ENCODE measurements at places on chromosomes 2 and 18. TPM values are rescaled to one million over a fixed set of nuclear protein-coding genes. Genes with fewer than 3 reads are reported as not detected.

MITD1 gene
- total RNA-seq, result 31.6 TPM

CD8B2 gene
- 0.37 TPM for total RNA-seq

PARD3B gene
- total RNA-seq, result 42.9 TPM

CYP26B1 gene
- 4.7 TPM for total RNA-seq

SLC19A3 gene
- total RNA-seq, result 1.4 TPM

ACVR1C gene
- total RNA-seq, result 0.37 TPM

NCKAP5 gene
- total RNA-seq, result 14.4 TPM

AQP12A gene
- not detected for total RNA-seq

NRP2 gene
- 101 TPM for total RNA-seq

PRADC1 gene
- 13.0 TPM for total RNA-seq

CHRNG gene
- 3.5 TPM for total RNA-seq

IL36B gene
- not detected for total RNA-seq

CENPA gene
- 6.1 TPM for total RNA-seq

NLRC4 gene
- total RNA-seq, result 1.7 TPM

- DNase-seq, result no peak
Measured at GRCh38 chr2:242004902-242005230, 135.3 kb downstream of the RTP5 start.

DNA sequence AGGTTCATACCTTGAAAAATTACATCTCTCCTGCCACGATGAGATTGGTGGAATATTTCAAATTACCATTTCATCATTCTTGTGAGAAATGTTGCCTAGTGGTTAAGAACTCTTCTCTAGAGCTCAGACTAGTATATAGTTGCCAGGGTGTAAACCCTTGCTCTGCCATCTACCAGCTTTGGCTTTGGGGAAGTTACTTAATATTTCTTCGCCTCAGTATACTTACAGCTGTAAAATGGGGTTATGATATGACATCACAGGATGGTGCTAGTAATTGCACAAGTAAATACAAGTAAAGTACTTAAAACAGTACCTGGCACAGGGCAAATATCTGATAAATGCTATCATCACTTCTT, 1.5 kb downstream of the SPOPL start:
- DNase-seq, result no peak

DNA sequence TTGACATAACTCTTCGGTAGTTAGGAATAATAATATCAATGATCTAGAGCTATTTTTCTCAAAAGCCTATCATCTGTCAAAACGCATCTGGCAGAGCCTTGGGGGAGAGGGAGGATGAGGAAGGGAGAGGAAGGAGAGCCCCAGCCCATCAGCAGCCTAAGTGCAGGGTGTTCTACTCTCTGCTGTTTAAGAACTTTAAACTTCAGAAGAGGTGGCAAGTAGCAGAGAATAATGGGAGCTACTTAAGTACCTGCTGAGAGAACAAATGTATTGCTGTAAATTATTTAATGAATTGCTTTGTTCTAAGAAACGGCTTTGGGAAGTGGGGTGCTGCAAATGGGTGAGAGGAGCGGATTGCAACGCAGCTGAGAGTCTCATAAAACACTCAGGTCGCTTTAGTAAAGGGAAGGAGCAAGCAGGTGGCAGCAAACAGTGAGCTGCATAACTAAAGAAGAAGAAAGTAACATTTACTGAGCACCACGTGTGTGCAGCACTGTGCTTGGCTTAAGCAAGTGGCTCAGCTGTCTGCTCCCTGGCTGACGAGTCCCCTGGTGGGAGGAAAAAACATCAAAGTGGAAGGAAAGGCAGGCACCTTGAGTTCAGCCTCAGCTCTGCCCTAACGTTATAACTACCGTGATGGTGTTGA, 26.3 kb upstream of the SH3RF3 start:
- no peak for DNase-seq

- DNase-seq, result no peak
Measured at GRCh38 chr2:62283147-62283546, 87.2 kb downstream of the B3GNT2 start.

GRCh38 chr2:71546275-71546638, 92.9 kb downstream of the DYSF start:
- no peak for DNase-seq

- DNase-seq, result no peak
Measured at GRCh38 chr18:70190529-70190928, 15.0 kb downstream of the RTTN start.

DNA sequence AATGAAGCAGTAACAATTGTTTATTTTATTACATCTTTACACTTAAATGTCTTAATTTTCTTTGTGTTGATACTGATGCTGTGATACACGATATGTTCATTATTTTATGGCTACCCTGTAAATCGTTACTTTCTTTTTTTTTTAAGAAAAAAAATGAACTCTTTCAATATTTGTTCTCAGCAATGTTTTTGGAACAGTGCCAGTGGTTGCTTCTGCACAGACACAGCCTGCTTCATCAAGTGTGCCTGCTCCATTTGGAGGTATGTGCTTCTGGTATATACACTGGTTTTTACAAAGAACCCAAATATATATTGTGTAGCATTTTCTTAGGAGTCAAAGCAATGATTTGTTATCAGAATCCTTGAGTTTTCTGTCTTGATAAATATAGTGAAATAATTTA, 62.2 kb upstream of the SCYGR2 start:
- DNase-seq, result no peak

DNA sequence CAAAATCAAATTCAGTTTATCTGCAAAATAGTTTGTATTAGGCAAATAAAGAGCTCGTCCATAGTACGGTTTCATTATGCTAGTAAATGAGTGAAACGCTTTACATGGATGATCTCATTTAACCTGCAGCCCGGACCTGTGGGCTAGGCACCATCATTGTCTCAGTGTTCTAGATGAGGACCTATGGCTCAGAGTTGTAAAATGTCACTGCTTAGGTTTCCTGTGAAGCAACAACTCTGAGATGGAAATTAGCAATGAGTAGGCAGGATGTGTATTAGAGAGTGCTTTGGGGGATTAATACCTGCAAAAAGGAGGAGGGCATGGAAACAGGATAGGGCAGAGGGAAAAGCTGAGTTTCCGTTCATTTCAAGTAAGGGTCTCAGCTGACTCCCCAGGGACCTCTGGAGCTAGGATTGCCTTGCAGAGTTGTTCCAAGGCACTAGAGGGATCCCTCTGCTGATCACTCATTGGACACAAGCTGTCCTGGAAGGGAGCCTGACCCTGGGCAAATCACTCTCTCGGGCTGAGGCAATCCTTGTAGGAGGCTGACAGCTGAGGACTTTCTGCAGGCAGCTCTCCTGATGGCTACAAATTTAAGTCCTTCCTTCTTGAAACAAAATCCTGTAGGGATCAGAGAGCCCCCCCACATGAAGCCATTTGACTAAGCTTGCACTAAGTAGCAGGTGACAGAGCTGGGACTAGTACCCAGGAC, 58.8 kb upstream of the SIX2 start:
- DNase-seq, result no peak

- no peak for DNase-seq
Measured at GRCh38 chr2:96102596-96103186, 13.7 kb downstream of the ADRA2B start.

- no peak for DNase-seq
Measured at GRCh38 chr2:106995556-106995955, 109.6 kb upstream of the ST6GAL2 start.

DNA sequence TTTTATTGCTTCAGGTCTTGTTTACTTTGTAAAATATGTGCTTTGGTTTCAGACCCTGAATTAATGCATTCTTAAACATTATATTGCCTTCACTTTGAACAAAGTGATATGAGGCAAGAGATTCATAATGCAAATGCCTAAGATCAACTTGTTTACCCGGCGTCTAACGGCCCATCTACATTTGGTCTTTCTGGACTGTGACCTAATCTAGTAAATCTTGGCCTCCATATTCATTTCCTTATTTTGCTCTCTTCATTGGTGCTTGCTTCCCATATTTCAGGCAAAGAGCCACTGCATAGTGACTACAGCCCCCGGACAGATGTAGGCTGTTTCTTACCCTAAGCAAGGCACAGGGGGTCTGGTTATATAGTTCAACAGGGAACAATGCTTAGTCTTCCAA, 53.0 kb upstream of the SLC39A10 start:
- DNase-seq, result no peak

DNA sequence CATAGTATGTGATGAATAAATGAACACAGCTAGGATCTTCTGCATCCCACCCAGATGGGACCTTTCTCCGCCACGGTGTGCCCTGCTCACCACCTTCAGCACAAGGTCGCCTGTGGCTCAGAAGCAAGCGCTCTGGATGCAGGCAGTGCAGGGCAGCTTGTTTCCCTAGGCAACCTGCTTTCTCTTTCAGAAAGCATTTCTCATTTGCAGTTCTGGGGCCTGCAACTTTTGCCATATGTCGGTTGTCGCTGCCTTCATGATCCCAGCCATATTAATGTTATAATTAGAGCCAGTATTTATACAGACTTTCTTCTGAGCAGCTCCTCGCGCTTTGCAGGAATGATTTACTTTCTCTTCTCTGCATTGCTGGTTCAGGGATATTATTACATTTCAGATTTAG, 692.8 kb downstream of the RNF144A start:
- DNase-seq, result no peak

GRCh38 chr18:26971409-26971808, 105.9 kb upstream of the AQP4 start:
- no peak for DNase-seq

DNA sequence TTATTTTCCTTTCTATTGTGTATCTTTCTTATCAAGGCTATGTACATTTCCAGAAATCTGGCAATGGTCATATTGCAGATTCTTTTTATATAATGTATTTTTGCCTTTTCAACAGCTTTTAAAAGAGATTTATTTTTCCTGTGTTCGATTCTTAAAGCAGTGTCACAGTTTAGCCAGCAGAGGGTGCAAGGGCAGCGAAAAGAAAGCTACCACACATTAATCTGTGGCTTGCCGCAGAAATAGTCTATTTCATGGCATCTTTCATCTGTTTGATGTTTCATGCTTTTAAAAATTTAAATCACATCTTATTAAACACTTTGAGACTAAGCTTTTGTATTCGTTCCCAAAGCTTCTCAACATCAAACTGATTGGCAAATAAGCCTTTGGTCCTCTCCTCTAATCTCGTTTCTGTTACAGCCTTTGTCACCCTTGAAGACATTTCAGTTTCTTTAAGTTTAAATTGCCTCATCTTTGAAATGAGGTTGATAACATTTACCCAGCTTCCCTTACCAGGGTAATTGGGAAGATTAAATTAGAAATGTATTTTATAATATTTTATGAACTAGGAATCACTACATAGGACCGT, 73.3 kb downstream of the PIK3C3 start:
- DNase-seq, result no peak

DNA sequence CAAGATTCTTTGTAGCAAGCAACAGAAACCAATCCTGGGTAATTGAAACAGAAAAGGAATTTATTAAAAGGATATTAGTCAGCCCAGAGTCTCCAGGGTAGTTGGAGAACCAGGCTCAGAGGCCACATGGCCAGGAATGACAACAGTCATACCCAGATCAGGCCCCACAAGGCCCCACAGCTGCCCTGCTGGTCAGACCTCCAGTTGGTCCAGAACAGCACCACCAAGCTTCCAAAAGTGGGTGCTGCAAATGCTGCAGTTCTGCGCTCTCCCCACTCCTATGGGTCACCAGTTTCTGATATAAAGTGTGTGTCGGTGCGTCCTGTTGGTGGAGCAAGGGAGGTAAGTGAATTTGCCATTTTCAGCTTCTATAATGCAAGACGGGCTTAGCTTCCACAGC, 29.9 kb downstream of the KLHL29 start:
- DNase-seq, result no peak

GRCh38 chr18:35592298-35592697, 10.8 kb downstream of the GALNT1 start:
- DNase-seq, result no peak

DNA sequence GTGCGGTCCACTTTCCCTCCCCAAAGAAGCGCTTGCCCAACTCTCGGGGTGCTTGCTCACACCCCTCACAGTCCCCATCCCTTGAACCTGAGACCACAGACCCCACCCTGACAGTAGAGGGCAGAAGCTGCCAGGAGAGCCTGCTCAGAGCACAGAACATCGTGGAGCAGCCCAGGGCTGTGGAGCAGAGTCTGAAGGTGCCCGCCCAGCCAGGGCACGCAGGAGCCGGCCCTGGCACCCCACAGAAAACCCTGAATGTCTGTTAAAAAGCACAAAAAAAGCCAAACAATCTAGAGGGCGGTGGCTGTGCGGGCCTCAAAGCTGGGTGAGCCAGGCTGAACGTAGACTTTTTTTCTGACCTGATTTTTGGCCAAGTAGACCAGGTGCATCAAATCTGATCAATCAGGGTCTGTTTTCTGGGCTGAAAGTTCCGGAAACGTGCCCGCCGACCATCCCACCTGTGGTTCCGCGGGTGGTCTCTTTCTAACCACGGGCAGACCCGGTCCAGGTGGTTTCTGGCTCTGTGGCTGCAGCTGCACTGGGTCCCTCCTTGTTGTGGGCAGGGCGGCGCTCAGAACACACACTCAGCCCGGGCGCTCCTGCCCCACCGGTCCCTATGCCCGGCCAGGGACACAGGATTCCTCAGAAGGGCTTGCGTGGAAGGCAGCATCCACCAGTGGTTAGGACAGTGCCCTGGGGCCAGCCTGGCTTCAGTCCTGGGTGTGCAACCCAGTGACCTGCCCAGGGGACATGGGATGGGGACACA, 66.3 kb downstream of the SLC66A2 start:
- no peak for DNase-seq

GRCh38 chr2:240215676-240216051, 75.2 kb upstream of the OTOS start:
- DNase-seq, result no peak

GRCh38 chr18:42087876-42088275, 132.8 kb downstream of the PIK3C3 start:
- no peak for DNase-seq

GRCh38 chr2:26651799-26652198, 10.6 kb upstream of the CIB4 start:
- no peak for DNase-seq

GRCh38 chr2:182901748-182902147, 35.3 kb upstream of the FRZB start:
- no peak for DNase-seq
